ENCODE measurements at places on chromosomes 13 and 19. TPM values are rescaled to one million over a fixed set of nuclear protein-coding genes. Genes with fewer than 3 reads are reported as not detected.

ZNF554 gene
- 1.2 TPM for total RNA-seq

BTBD2 gene
- 26.2 TPM for total RNA-seq

FRY gene
- 0.58 TPM for total RNA-seq

MBD3L3 gene
- not detected for total RNA-seq

GRCh38 chr19:474126-475078 lies 13.6 kb upstream of the SHC2 start:
- no peak for DNase-seq

GRCh38 chr13:60945396-60945795 lies 470.3 kb downstream of the PCDH20 start:
- no peak for DNase-seq

DNA sequence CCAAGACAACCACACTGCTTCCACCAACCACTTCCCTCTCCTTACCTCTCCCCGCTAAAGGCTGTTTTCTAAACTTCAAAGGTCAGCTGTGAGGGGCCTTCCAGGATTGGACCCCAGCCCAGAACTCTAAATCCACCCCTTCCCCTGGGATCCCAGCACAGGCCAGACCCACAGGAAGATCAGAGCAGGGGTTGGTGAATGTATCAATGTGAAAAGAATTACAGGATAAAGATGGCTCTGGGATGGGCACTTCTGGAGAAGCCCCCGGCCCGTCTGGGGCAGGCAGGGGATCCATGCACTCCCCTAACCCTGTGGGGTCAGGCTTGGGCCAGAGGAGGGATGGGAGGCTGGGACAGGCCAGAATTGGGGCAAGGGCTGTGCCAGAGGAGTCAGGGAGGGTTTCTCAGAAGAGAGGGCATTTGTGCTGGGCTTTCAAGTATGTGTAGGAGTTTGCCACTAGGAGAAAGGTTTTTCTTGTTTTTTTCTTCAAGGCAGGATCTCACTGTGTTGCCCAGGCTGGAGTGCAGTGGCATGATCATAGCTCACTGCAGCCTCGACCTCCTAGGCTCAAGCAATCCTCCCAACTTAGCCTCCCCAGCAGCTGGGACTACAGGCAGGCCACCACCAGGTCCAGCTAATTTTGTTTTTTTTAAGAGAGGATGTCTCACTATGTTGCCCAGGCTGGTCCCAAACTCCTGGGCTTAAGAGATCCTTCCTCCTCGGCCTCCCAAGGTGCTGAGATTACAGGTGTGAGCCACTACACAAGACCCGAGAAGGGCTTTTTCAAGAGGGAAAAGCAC lies 1.0 kb upstream of the MEF2B start:
- no peak for DNase-seq

- DNase-seq: no peak
Observed at GRCh38 chr19:4403005-4403761, 743 bp downstream of the CHAF1A start.

DNA sequence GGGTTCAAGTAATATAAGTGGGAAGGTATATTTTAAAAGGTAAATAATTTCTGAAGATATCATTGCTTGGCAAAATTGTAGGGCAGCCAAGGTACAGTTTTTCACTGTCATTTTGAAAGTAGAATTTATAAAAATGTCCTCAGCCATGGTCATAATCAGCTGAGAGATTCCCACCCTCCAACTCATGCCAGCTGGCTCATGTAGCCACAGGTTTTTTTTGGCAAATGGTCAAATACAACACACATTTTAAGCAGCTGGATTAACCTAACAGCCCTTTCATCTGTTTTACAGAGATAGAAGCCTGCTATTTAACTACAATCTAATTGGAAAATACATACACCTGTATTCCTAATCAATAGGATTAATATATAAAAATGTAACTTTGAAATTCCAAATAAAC lies 619.2 kb upstream of the SGCG start:
- DNase-seq: no peak

DNA sequence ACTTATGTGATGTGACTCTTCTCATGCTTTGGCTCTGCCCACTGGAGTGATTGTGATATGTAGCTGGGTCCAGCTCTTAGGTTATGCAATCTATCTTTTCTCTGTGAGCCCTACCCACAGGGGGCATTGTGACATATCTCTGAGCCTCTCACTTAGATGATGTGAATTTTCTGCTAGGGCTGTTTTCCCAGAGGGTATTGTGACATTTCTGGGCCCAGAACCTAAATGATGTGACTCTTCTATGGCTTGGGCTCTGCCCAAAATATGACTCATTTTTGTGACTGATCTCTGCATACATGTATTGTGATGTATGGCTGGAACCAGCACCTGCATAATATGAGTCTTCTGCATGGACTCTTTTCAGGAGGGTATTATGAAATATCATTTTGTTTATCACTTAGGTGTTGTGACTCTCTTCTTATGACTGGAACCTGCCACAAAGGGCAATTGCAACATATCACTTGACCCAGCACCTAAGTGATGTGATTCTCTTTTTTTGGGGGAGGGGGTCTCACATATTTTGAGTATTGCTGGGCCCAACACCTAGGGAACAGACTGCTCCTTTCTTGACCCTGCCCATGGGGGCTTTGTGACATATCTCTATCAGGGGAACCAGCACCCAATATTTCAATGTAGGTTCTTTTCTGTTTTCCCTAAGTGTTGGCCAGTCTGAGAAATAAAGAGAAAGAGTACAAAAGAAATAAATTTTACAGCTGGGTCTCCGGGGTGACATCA lies 12.1 kb upstream of the ZNF254 start:
- no peak for DNase-seq

DNA sequence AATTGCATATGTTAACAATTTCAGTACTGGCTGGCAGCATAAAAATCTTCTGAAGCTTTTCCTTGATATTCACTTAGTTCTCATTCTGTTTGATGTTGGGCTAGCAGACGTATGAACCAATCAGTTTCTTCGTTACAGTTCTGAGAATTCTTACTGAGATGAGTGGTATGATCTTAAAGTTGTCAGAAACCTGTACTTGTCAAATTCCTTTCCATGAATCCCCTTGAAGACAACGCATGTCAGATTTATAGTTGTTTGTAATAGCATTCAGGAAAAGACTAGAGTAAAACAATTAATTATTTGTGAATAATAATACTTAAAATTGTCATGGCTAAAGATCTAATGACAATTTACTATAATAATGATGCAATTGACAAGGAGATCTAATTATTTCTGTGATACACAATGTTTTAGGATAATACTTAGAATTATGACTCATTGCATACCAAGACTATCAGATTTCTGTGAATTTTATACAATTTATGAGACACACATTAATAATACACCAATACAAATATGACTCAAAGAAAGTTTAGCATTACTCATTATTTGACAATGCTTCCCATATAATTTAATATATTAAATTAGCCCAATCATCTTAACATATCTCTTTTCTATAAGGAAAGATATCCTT lies 447.2 kb downstream of the RFC3 start:
- no peak for DNase-seq

DNA sequence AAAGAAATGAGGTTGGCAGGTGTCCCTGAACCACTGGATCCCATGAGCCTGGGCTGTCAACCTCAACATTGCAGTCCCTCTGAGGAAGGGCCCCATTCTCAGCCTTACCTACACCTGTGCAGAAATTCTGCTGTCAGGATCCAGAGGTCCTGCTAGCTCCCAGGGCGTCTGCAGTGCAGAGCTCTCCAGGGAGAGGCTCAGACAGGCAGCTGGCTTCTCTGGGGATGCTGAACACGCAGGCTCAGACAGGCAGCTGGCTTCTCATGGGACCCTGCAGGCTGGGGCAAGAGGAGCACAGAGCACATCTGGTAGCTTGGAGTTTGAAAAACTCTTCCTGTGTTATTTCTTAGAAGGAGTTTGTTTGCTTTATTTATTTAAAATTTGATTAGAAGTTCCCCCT lies 50.9 kb downstream of the TMEM255B start:
- DNase-seq: no peak

DNA sequence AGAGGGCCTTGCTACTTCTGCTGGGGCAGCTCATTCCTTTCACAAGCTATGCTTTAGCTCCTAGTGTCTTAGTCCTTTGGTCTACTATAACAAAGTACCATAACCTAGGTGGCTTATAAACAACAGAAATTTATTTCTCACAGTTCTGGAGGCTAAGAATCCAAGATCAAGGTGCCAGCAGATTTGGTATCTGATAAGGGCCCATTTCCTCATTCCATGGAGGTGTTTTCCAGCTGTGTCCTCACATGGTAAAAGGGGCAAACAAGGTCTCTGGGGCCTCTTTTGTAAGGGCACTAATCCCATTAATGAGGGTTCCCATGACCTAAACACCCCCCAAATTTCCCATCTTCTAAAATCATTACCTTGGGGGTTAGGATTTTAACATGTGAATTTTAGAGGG lies 57.9 kb upstream of the LRCH1 start:
- no peak for DNase-seq

- no peak for DNase-seq
Observed at GRCh38 chr13:75316427-75316826, 165.5 kb downstream of the TBC1D4 start.

DNA sequence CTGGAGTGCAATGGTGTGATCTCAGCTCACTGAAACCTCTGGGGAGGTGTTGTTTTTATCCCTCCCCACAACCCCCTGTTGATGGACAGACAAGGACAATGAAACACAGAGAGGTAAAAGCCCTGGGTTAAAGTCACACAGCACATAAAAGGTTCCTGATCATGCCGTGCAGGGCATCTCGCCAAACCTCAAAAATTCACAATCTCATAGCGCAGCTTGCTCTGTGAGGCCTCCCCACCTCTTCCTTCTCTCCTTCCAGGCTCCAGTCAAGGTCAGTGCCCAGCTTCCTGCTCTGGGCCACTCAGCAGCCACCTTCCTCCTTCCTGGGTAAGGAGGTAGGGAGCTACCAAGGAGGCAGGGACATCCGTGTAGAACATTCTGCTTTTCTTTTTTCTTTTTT lies 2.3 kb downstream of the FUT2 start:
- DNase-seq: no peak

GRCh38 chr13:74886502-74886901 lies 595.5 kb downstream of the TBC1D4 start:
- DNase-seq: no peak

DNA sequence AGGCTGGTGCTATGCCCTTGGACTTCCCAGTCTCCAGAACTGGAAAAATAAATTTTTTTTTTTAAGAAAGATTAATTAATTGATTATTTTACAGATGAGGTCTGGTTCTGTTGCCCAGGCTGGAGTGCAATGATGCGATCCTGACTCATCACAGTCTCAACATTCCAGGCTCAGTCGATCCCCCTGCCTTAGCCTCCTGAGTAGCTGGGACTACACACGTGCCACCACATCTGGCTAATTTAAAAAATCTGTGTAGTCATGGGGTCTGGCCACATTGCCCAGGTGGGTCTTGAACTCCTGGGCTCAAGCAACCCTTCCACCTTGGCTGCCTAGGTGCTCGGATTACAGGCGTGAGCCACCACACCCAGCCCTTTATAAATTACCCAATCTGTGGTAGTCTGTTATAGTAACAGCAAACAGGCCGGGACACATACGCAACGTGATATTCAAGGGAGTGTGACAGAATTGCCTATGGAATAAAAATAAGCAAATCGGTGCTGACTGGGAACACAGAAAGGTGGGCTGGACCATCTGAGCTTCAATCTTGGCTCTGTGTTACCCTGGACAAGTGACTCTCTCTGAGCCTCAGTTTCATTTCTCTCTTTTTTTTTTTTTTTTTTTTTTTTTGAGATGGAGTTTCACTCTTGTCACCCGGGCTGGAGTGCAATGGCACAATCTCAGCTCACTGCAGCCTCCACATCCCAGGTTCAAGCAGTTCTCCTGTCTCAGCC lies 42.8 kb downstream of the PIN1 start:
- DNase-seq: no peak
